ENCODE measurements at places on chromosomes 11 and 22.

DNA sequence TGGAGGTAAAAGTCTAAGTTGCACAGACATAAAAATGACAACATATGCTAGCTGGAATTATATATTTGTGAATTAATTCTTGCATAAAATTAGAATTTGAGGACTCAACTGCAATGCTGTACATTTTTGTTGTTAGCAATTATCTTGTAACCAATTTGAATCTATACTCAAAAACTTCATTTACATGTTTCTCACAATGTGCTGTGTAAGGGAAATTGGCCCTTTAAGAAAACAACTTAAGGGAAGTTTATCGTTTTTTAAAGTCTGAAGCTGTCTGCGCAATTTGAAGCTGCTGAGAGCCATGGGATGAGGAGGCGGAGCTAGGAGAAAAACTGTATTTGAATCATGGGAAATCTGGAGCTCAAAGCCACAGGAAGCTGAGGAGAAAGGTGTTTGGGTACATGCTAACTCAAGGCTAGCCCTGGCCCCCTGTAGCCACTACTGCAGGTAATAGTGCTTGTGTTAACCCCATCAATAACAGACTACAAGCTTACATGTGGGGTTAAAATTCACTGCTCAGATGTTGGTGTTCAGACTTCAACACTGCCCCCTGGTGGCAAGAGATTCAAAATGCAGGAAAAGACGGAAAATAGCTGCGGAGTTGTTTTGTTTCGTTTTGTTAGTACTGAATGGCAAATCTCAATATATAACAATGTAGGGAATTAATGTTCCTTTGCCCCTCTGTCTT, 126.1 kb downstream of the BRD1 start:
- no peak for DNase-seq

GRCh38 chr11:125330462-125331325, 165.4 kb downstream of the FEZ1 start:
- DNase-seq: no peak

DNA sequence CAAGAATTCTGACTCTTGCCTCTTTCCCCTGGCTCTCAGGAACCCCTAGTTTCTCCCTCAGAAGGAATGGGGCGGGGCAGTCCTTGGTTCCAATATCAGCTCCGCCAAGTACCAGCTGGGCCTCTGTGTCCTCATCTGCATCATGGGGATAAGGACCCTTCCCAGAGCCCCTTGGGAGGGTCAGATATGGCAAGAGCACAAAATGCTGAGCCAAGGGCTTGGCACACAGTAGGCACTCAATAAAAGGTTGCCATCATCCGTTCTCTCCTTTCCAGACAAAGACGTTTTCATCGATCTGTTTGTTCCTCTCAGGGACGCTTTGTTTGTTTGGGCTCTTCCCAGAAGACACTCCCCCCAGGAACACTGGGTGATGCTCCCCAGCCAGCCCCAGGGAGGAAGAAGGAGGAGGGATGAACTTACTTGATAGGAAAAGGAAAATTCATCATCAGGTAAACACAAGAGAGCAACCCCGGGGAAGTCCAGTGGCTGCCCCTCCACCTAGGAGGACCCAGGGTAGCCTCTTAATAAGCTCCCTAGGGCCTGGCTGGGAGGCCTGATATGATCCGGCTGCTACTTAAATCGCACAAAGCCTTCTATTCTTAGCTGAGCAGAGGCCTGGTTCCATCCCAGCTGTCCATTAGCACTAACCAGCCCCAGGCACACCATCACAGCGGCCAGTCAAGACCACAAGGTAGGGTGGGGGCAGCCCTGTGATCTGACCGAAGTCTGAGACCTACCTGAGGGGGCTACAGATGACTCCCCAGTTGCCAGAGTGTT, 19.6 kb downstream of the GDPD5 start:
- no peak for DNase-seq

DNA sequence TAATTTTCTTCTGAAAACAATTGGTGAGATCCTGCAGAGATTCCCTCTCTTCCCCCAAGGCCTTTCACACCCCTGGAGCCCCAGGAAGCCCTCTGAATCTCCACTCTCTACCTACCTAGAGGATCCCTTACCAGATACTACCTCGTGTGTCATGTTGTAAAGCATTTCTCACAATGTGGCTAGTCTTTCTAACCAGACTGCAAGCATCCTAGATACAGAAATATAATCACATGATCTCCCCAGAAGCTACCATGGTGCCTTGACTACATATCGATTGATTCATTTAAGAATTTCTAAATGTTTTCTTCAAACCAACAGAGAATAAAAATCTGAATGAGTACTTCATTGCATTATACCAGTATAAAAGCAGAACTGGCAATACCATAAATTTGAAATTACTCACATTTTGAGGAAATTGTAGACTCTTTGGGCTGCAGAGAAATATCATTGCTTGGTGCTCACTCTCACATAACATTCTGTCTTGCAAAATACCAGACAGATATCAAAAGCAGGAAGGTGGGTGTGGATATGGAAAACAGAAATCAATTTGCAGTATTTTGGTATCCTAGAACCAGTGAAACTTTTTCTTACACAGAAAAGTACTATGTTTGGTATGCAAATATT, 113.5 kb downstream of the MAML2 start:
- no peak for DNase-seq

GRCh38 chr22:42162728-42163489, 32.3 kb upstream of the CYP2D6 start:
- no peak for DNase-seq

DNA sequence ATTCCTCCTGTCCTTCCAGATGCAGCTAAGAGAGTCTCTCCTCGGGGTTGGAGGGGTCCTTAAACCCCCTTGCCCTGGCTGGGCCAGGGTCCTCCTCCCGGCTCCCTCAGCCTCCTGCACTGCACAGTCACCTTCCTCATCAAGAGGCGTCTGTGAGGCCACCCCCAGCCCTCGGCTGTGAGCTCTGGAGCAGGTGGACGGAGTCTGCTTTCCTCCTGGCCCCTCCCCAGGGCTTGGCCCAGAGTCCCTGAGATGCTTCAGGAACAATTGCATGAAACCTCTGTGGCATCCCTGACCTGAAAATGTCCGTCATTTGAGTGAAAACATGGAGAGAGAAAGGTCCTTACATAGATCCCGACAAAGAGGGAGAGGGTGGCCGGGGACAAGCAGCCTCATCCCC, 6.7 kb upstream of the FGF3 start:
- no peak for DNase-seq

GRCh38 chr11:47399860-47400767, 8.3 kb upstream of the SLC39A13 start:
- DNase-seq: no peak

DNA sequence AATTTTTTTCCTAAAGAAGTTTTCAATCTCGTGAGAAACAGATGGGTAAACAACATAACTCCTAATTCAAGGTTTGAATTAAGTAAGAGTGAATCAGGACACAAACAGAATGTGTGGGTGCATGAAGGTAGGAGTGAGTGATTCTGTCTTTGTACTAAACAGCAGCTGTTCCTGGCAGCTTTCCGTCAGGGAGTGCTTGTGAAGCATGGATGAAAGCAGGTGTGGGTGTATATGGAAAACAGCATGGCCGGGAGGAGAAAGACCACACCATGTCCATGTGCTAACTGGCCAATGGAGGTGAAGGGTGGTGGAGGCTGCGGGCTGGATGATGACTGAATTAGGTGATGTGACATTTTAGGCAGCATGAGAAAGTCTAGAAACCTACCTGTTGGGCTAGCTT, 49.6 kb downstream of the BARX2 start:
- no peak for DNase-seq

DNA sequence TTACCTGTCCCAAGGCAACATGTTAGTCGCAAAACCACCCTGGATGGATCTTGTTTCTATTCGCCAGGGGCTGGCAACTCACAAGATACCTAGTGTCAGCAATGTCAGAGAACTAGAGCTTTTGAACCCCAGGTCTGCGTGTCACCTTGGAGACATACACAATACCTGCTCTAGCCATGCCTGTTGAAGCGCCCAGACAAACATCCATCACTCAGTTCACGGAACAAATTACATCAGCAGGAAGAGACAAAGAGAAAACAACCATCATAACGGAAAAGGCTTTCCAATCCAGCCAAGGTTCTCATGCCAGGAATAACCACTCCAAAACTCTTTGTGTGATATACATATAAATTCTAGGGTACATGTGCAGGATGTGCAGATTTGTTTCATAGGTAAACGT, 2.2 kb downstream of the CD59 start:
- DNase-seq: no peak

DNA sequence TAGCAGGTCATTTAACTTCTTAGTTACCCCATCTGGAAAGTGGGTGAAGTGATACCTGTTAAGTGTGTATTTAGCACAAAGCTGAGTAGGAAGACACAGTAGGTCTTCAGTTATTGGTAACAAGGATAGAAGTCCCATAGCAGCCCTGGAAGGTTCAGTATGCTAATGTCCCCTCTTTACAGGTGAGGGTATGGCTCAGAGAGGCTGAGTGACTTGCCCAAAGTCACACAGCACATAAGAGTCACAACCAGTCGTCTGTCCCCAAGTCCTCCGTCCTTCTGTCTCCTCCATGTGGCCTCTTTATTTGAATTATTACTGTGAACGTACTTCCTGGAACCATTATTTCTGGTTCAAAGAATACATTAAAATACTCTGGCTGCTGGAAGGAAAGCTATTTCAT, 10.5 kb downstream of the ASPHD2 start:
- DNase-seq: no peak

DNA sequence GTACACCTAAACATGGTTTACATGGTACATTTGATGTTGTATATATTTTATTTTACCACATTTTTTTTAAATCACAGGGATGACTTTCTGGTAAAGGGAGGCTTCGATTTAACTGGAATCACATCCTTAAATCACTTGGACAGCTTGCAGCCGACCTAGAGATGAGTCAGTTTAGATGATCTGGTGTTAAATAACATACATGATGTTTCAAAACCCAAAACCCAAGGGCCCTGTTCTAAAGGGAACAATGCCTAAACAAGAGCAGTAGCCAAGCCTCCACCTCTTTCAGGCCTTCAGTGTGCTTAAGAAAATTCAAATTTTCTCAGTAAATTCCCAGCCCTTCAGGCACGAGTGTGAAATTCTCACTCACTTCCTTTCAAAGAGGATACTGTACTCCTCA, 108.8 kb downstream of the WT1 start:
- DNase-seq: no peak

DNA sequence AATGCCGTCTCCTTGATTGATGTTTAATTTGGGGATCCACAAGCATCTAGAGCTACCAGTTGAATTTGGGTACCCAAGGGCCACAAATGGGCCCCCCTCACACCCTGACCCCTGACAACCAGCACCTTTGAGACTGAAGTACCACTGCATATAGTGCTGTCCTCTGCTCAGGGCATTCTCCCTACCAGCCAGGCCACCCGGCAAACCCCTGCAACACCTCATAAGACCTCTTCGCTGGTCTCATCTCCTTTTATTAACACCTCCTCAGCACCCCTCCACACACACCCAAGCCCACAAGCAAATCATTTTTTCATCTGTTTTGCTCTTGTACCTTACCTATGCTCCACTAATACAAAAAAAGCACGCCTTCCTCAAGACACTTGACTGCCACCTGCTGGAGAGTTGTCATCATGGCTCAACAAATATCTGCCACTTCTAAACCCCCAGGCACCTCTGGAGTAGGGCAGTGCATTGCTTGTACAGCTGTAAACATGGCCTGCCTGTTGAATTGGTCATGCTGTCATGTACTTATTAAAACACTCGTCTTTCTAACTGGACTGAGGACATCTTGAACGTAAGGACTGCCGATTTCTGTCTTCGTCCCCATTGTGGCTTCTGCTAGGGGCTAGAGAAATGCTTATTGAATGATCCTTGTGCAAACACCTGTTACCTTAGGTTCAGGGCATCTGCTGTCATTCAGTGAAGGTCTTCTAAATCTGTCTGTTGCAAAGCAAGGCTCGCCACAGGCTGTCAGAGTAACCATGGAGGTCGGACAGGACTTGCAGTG, 66.5 kb downstream of the BMAL1 start:
- DNase-seq: peak; percentile 86

GRCh38 chr22:39029227-39029626, 8.3 kb downstream of the APOBEC3D start:
- no peak for DNase-seq

GRCh38 chr11:9138612-9139579, 47.5 kb upstream of the SCUBE2 start:
- DNase-seq: peak; percentile 92

- no peak for DNase-seq
Observed at GRCh38 chr11:284105-285020, 4.6 kb upstream of the PGGHG start.

DNA sequence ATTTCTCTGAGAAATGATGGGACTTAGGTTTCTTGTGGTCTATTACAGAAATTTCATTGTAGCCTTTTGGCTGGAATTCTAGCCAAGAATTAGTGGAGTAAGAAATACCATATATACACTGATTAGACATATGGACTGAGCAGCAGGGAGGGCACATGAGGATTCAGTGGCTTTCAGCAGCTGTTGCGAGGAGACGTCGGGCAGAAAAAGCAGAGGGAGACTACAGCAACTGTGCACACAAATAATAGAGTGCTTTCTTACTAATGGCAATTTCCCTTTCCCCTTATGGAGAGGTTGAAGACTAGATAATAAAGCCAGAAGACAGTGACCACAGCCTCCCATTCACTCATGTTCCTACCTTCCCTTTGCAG, 35.4 kb upstream of the CCDC34 start:
- no peak for DNase-seq

DNA sequence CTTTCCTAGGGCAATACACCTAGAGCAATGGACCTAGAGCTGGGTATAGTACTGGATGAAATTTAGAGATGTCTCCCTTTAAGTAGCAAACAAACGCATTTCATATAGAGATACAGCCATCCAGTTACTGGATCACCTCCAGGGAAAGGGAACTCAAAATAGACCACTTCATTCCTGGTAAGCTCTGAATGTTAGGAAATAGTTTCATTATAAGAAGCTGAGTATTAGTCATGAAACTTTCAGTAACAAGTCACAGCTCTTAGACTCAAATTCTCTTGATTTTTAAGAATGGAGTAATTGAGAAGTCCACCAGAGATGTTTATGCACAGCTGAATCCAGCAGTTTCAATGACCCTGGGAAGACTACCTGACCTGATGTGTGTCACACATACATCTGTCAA, 221.9 kb downstream of the FAM76B start:
- DNase-seq: peak; percentile 76

GRCh38 chr11:15685306-15685705, 570.6 kb downstream of the INSC start:
- DNase-seq: no peak

DNA sequence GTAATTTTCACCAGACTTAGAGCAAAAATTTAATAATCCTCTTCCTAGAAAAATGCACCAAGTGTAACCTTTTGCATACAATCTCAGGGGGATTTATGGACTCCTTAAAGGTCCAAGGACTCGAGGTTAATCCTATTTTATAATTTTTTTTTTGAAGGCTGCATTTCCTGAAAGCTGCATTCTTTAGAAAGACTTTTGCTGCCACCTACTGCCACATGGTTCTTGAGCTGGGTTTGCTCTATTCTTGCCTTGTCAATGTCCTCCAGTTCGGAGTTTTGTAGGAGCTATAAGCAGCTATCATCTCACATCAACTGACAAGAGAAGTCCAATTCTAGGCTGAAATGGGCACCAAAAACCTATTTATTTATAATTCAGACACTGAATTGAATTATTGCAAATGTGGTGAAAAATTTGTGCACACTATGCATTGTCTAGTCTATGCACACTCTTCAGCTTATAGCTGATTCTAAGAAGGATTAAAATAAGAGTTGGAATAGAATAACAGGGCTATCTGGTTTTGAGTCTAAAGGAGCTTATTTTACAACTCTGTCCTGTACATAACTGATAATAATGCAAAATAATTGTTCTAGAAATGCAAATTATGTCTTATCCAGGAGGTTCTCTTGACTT, 31.3 kb downstream of the TRAF6 start:
- peak; percentile 72 for DNase-seq

Data from foreskin fibroblast (primary cell).